Amniotic stem cell (primary cell): ENCODE measurements at places on chromosomes 3 and 15.

GRCh38 chr3:177212278-177212610, 15.0 kb upstream of the TBL1XR1 start:
- no peak for DNase-seq

- no peak for DNase-seq
Observed at GRCh38 chr3:68676136-68676535, 256.2 kb downstream of the TAFA4 start.

GRCh38 chr3:120311863-120312794, 27.1 kb upstream of the GPR156 start:
- no peak for DNase-seq

DNA sequence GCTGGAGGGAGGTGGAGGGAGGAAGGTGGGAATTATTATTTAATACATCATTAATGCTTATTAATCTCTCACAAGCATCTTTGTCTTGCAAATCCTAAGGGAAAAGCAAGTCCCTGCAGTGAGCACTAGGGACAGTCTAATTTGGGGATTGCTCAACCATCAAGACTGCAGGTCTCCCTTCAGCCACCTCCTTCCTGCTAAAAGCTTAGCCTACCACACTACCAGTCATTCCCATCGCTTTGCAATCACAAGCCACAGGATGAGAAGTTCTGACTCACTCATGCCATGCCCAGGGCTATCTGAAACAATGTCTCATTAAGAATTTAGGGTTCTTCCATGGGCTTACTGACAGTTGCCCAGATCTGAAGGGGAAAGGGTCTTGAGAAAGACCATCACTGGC, 51.0 kb upstream of the EIF1B start:
- DNase-seq = no peak

- no peak for DNase-seq
Observed at GRCh38 chr3:120469882-120470301, 19.1 kb upstream of the FSTL1 start.

GRCh38 chr15:36903922-36904556, 196.3 kb downstream of the MEIS2 start:
- no peak for DNase-seq

- DNase-seq = no peak
Observed at GRCh38 chr3:15511156-15511555, 10.3 kb downstream of the COLQ start.

DNA sequence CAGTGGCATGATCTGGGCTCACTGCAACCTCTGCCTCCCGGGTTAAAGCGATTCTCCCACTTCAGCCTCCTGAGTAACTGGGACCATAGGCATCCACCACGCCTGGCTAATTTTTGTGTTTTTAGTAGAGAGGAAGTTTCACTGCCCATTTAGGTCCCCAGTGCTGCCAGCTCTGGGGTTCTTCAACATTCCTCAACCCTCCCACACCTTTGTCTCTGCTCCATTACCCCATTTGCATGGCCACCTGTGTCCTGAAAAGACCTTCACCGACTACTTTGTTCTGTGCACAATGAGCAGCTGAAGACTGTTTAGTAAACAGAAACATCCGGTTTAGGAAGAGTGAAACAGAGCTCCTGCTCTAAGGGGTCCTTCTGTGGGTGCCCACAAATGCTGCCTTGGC, 92.0 kb downstream of the FAM43A start:
- DNase-seq = no peak

DNA sequence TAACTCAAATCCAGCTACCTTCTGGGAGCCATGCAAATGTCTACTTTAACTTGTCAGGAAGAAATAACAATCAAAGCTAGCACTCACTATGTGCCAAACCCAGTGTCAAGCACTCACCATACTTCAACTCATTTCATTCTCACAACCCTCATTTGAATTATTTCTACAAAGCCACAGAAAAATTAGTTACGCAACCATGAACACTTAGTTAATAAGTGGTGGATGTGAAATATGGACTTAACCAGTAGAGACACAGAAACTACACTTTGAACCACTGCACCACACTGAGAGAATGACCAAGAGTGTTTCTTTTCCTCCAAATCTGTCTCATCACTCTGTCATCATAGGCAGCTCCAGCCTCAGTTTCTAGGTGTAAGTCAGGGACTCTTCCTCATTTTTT, 91.0 kb upstream of the MBNL1 start:
- no peak for DNase-seq

GRCh38 chr15:78282324-78282723, 17.1 kb downstream of the SKIC8 start:
- no peak for DNase-seq

- DNase-seq = no peak
Observed at GRCh38 chr3:194200422-194201081, 64.6 kb downstream of the HES1 start.
